ENCODE measurements at places on chromosomes 1 and 21.

GRCh38 chr1:6898974-6899539 lies 113.8 kb downstream of the CAMTA1 start:
- DNase-seq: no peak

GRCh38 chr1:208450958-208451357 lies 206.8 kb upstream of the PLXNA2 start:
- no peak for DNase-seq

DNA sequence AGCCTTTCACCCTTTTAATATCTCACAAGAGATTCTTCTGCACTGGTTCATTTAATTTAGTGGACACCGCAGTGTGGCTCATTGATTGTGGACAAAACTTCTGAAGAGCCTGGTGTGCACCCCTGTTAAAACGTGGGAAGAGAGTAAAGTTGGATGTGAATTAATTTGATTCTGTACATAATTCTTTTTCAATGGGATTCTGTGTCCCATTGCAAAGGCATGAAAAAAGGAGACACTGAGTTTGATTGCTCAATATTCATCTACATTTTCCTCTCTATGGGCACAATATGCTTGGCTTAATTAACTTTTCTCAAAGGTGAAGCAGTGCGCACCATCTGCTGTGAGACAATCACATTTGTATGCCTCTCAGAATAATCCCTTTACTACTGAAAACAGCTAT lies 95.1 kb downstream of the BARHL2 start:
- DNase-seq: no peak

- DNase-seq: no peak
These were observed 20.7 kb downstream of the TRIM62 start for GRCh38 chr1:33161061-33161681.

- DNase-seq: no peak
These were observed 29.5 kb downstream of the TGFB2 start for GRCh38 chr1:218374401-218375353.

- DNase-seq: no peak
These were observed 77.2 kb upstream of the PPP2R5A start for GRCh38 chr1:212207822-212208520.

DNA sequence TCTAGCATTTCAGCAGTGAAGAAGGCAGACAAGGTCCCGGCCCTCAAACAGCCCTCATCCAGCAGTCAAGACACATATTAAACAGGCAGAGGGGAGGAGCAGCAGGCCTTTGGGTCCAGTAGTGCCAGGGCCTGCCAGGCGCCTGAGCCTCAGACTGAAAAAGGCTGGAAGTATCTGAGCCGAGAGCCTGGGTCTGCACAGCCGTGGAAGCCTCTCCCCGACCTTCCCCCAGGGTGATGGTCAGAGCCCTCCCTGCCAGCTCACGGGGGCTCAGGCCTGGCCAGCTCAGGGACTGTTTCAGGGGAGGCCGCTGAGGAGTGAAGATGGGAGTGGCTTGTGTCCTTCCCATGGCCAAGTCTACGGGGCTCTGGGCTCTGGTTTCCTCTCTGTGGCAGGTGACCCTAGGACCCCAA lies 565.2 kb downstream of the PTPRU start:
- DNase-seq: no peak

DNA sequence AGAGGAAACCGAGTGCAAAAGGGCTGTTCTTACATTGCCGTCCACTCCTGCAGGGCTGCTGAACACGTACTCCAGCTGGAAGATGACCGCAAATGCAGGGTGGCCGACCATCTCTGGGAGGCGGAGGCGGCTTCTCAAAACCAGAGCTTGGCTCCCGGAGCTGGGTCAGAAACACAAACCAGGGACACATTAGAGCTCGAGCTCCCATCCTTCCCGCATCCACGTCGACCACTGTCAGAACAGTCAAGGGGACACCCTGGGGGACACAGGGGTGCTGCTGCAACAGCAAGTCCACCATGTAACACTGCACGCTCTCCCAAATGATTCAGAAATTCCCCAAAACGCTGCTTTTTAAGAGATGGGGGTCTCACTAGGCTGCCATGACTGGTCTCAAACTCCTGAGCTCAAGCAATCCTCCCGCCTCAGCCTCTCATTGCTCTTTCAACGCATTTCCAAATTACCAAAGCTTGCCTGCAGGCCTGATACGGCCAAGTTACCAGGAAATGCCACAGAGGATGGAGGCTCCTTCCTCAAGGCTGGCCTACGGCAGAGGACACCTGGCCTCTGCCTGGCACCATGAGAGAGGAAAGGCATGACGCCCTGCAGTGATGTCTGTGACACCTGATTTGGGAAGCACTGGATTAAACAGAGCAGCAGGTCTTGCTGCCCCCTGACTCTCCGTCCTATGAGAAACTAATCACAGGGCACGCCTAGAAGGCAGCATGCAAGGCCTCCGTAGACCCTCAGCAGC lies 45.0 kb downstream of the NPHP4 start:
- DNase-seq: no peak

DNA sequence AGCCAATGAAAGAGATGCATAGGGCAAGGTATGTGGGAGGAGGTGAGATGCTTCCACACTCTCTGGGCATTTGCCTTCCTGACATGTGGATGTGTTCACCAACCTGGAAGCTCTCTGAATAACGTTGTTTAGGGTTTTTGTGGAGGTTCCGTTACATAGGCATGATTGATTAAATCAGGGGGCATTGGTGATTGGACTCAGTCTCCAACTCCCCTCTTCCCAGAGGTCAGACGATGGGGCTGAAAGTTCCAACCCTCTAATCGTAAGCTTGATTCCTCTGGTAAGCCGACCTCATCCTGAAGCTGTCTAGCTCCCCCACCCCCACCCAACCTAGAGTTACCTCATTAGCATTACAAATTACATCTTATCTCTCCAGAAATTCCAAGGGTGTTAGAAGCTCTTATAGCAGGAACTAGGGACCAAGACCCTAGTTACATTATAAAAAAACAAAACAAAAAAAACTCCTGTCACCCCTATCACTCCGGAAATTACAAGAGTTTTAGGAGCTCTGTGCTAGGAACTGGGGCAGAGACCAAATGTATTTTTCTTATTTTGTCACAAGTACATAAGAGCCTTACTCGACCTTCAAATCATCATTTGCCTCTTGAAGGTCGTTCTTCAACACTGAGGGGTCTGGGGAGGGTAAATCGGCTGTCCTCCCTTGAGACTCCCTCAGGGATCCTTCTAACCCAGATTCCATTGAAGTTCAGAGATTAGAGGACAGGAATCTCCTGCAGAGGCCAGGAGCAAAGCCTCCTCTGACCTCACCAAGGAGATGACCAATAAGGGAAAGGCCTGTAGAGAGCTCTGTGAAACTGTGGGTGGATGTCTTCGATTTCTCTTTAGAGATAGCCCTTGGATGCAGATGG lies 58.2 kb downstream of the DNTTIP2 start:
- no peak for DNase-seq

DNA sequence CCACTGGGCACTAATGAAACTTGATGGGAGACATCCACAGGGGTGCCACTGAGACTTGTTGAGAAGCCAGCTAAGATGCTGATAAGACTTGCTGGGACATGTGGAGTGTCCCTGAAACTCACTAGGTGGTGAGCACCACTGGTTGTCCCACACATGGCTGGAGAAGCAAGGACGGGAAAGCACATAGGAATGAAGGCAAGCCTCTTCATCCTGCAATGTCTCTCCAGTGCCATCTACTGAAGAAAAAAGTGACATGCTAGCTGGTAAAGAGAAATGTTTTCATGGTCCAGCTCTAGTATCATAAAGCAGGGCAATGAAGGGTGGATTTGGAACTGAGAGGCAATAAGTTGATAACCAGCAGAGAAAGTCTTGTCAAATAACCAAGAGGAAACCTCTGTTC lies 283.0 kb downstream of the PAPPA2 start:
- no peak for DNase-seq

DNA sequence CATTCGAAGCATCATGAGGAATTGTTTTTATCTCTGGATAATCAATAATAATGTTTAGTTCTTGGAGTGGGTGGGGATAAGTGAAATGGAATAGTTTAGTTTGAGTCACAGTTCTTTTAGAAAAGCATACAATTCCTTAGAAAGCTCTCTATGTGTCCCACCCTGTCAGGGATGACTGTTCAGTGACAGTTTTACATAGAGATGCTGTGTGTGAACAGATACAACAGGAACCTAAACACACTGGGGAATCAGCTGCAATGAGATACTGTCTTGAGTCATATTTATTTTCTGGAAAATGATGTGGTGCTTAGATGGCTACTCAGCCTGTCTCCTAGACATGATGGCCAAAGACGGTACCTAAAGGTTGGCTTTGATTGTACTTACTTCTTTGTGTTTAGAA lies 25.7 kb upstream of the CCDC190 start:
- no peak for DNase-seq

DNA sequence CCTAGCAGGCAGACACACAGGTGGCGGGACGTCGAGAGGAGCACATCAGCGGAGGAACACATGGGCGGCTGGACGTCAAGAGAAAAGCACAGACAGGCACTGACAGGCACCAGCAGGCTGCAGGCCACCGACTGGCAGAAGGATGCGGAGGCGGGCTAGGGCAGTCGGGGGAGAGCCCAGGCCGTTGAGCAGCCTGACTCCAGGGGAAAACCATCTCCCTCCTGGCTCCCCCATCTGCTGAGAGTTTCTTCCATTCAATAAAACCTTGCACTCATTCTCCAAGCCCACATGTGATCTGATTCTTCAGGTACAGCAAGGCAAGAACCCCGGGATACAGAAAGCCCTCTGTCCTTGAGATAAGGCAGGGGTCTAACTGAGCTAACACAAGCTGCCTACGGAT lies 25.5 kb downstream of the B3GALT5 start:
- DNase-seq: no peak

DNA sequence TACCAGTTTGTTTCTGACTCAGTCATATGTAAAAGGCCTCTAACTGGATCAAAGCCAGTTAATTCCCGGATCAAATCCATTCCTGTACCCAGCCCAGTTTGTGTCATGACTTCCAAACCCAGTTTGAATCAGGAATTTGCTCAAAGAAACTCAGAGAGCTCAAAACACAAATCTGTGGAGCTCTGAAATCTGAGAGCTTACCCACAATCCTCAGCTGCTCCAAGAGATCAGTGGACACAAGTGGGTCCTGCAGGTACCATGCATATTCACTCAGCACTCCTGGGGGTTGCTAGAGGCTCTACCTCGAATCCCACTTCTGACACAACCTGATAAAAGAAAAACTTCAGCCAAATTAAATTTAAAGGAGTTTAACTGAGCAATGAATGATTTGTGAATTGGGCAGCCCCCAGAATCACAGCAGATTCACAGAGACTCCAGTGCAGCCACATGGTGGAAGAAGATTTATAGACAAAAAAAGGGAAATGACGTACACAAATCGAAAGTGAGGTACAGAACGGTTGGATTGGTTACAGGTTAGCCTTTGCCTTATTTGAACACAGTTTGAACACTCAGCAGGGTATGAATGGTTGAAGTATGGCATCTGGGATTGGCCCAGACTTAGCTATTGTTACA lies 11.9 kb upstream of the MRPL55 start:
- no peak for DNase-seq

DNA sequence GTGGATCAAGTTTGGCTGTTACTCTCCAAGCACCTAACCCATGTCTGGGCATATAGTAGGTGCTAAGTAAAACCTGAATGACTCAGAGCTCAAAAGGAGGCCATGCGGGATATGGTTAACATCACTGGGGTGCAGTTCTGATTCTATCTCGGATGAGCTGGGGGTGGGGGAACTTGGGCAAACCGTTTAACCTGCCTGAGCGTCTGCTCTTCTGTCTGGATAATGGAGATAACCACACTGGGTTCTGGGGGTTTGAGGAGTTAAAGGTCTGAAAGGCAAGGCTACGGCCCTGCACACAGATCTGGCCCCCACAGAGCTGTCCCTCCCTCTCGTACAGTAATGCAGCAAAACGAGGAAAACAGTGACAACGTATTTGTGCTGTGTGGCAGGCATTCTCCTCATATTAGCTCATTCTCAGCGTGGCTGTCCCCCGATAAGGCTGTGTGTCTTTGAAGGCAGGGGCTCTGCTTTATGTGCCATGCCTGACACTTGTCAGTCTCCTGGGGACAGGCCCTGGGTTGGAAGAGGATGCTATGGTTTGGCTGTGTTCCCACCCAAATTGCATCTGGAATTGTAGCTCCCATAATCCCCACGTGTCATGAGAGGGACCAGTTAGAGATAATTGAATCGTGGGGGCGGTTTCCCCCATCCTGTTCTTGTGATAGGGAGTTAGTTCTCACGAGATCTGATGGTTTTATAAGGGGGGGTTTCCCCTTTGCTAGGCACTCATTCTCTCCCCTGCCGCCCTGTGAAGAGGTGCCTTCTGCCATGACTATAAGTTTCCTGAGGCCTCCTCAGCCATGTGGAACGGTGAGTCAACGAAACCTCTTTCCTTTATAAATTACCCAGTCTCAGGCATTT lies 6.8 kb upstream of the ALDH4A1 start:
- no peak for DNase-seq

- no peak for DNase-seq
These were observed 68.4 kb upstream of the TINAGL1 start for GRCh38 chr1:31507676-31508530.

DNA sequence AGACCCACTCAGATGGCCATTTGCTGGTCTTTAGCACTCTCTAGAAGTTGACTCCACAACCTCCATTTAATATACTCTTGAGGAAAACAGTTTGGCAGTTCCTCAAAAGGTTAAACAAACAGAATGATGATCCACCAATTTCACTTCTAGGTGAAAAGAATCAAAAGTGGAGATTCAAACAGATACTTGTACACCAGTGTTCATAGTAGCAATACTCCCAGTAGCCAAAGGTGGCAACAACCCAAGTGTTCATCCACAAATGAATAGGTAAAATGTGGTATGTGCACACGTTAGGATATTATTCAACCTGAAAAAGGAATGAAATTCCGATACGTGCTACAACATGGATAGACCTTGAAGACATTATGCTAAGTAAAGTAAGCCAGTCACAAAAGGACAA lies 6.3 kb downstream of the PRCC start:
- DNase-seq: no peak

GRCh38 chr21:33950431-33951079 lies 35.0 kb upstream of the ATP5PO start:
- no peak for DNase-seq

DNA sequence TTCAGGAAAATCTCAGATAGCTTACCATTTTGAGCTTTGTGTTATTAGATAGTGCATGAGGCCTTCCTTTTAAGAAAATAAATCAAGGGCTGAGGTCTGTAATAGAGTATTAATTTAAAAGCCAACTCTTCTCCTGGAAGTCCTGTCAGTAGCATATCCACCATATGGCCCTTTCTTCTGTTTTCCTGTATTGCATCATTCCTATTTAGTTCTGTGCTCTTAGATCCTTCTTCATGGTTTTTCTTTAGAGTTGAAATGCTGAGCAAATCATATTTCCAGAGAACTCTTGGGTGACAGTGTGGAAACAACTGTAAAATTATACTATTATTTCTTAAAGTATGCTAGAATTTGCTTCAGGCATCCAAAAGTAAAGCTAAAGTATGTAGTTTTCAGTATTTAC lies 91.7 kb downstream of the TTC3 start:
- DNase-seq: no peak

- no peak for DNase-seq
These were observed 143.1 kb downstream of the IFI44 start for GRCh38 chr1:78792756-78793155.

GRCh38 chr1:227958617-227959324 lies 11.0 kb upstream of the WNT9A start:
- no peak for DNase-seq

GRCh38 chr1:77991638-77992037 lies 12.8 kb upstream of the FUBP1 start:
- DNase-seq: no peak
